H1 (cell line): ENCODE measurements at places on chromosomes 11 and 22. TPM values are rescaled to one million over a fixed set of nuclear protein-coding genes. Genes with fewer than 3 reads are reported as not detected.

DNA sequence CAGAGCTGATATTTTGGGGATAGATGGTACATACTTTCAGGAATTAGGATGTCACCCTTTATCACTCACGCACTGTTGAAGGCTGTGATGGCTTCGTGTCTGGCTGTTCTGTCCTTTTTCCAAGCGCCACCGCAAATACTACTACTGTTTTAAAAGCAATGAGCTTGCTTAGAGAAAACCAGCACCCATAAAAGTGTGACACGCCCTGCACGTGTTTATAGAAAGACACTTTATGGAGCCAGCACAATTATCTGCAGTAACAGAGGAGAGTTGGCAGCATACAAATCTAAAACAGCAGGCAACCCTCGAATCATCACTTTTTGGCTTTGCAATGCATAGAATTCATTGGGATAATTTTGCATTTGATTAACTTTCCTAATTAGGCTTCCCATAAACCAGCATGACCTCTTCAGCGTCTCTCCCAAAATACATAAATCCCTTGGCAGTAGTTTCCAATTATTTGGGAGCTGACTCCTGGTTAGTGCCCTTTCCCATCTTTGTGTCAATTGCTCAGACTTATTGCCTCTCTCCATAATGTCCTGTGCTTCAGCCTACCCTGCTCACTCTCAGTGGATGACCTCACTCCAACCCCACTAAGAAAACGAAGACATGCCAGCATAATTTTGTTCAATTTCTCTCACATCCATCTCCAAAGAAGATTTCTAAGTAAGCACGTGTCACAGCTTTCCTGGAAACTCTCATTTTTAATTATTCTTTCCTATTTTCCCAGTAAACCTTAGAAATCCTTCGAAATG lies 118.7 kb upstream of the LARGE1 start:
- no peak overlapping the region for H3K27ac ChIP-seq
- H3K36me3 ChIP-seq, result no peaks in the 10 kb centered on the region
- no peaks in the 10 kb centered on the region for H3K27me3 ChIP-seq

DNA sequence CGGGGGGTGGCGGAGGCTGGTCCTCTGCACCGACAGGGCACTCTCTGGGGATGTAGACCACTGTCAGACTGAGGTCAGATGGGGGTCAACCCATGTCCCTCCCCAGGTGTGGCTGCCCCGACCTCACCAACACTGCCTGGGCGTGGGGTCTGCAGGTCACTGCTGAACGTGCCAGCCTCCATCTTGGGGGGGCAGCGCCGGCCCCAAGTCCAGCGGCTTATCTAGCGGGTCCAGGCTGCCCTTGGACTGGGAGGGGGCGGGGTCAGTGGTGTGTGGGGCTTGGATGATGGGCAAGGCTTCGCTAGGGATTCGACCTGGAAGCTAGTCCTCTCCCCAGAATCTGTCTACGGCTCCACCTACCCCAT lies 178.2 kb downstream of the IGLL1 start:
- peak overlapping the region; percentile 70 for H3K4me3 ChIP-seq
- no peaks in the 10 kb centered on the region; the same call in 1 of the 2 replicates for H3K27me3 ChIP-seq
- DNase-seq, result no peak
- no peaks in the 10 kb centered on the region for H3K36me3 ChIP-seq
- no peak overlapping the region for H3K27ac ChIP-seq
- no peaks in the 10 kb centered on the region for H3K4me1 ChIP-seq

GRCh38 chr22:22215659-22216449 lies 28.7 kb upstream of the VPREB1 start:
- no peak for DNase-seq
- H3K27ac ChIP-seq, result no peak overlapping the region
- H3K36me3 ChIP-seq, result no peaks in the 10 kb centered on the region
- no peaks in the 10 kb centered on the region for H3K4me1 ChIP-seq
- H3K27me3 ChIP-seq, result peaks cover 79% of the 10 kb centered on the region
- H3K4me3 ChIP-seq, result no peak overlapping the region

DNA sequence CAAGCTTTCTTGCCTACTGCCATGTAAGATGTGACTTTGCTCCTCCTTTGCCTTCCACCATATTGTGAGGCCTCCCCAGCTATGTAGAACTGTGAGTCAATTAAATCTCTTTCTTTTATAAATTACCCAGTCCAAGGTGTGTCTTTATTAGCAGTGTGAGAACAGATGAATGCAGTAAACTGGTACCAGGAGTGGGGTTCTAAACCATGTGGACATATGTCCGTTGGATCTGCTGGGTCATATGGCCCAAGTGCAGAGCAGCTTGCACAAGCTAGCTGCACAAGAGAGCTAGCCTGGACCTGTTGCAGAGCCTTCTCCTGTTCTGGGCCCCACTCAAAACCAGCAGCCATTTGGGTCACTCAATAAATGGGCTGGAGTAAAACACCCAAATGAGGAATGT lies 177.1 kb downstream of the HIPK3 start:
- DNase-seq, result no peak
- no peaks in the 10 kb centered on the region for H3K36me3 ChIP-seq
- no peak overlapping the region for H3K27ac ChIP-seq
- H3K4me3 ChIP-seq, result no peak overlapping the region
- H3K27me3 ChIP-seq, result no peaks in the 10 kb centered on the region

DNA sequence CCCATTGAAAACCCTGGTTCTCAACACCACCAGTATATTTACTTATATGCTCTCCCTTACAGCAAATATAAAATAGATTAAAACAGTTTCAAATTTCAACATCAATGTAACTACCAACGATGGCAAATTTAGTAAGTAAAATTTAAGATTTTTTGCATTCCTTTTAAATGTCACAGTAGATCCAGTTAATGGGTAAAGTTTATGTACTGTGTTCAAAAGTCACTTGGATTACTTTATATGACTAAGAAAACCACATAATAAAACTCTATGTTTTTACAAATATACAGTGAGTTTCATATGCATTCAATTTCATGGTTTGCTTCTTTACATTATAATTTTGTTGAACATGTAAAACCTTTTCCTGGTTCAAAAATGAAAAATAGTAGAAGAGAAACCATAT lies 364.6 kb downstream of the AASDHPPT start:
- no peaks in the 10 kb centered on the region for H3K27me3 ChIP-seq
- DNase-seq, result no peak
- no peak overlapping the region for H3K4me3 ChIP-seq
- no peak overlapping the region for H3K27ac ChIP-seq
- H3K36me3 ChIP-seq, result no peaks in the 10 kb centered on the region

Gene CYP2D6
- 0.77 and 0.93 TPM in 2 replicates for total RNA-seq

DNA sequence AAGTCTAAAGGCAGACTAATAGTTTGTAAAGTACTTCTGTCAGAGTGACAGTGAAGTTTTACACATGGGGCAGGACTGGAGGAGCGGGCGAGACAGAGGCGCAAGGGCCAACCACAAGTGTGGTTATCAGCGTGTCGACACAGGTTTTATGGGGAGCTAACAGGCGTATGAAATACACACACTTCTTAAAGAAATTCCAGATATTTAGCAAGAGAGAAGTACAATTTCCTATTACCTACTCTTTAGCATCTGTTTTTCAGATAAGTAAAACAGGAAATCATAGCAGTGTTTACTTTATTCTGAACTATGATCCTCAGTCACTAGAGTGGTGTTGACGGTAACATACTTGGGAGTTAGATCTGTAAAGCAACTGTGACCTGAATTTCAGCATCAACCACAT lies 22.5 kb downstream of the VSIG10L2 start:
- H3K27ac ChIP-seq, result no peak overlapping the region
- no peaks in the 10 kb centered on the region for H3K4me1 ChIP-seq
- no peak overlapping the region for H3K4me3 ChIP-seq
- no peak for DNase-seq

GRCh38 chr11:113278925-113279324 lies 35.5 kb upstream of the TTC12 start:
- no peaks in the 10 kb centered on the region for H3K36me3 ChIP-seq
- H3K4me3 ChIP-seq, result no peak overlapping the region
- H3K27ac ChIP-seq, result no peak overlapping the region
- DNase-seq, result no peak
- H3K27me3 ChIP-seq, result no peaks in the 10 kb centered on the region
- no peaks in the 10 kb centered on the region for H3K4me1 ChIP-seq

- H3K4me3 ChIP-seq, result no peak overlapping the region
- no peak for DNase-seq
- H3K4me1 ChIP-seq, result no peaks in the 10 kb centered on the region
- no peaks in the 10 kb centered on the region for H3K36me3 ChIP-seq
- no peaks in the 10 kb centered on the region for H3K27me3 ChIP-seq
- H3K27ac ChIP-seq, result no peak overlapping the region
These were observed 20.9 kb upstream of the UPB1 start for GRCh38 chr22:24474221-24474620.

- no peaks in the 10 kb centered on the region for H3K36me3 ChIP-seq
- H3K27me3 ChIP-seq, result no peaks in the 10 kb centered on the region; the same call in 1 of the 2 replicates
- no peak overlapping the region for H3K4me3 ChIP-seq
These were observed 78.1 kb downstream of the NFAM1 start for GRCh38 chr22:42353883-42354727.

DNA sequence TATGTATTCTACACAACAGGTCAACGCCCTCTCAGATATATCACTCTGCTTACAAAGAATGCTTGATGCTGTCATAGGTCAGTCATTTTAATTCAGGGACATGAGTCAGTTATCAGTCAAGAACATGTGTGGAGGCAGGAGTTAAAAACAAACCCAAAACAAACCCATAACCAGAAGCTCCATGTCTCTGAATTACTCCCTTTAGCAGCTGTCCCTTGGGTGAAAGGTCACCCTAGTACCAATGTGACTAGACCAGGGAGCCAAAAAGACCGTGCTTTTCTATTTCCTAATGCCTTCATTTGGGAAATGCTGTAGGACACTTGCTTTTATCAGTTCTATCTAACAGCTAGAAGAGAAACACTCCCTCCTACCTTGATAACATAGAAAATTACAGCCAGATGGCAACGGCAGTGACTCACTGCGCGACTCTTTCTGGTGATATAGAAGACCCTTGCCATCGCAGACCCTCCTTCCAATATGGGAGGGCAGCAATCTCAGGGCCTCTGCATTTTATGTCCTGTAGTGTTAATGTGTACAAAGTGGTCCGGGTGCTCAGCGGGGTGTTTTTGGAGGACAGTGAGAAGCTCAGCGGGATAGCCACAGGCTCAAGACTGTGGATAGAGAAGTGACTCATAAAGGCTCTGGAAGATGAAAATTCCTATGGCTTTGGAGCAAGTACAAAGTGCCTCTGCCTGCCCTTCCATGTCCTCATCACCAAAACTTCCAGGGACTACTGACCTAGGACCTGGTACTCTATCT lies 24.8 kb downstream of the APOL5 start:
- H3K36me3 ChIP-seq, result peaks cover 32% of the 10 kb centered on the region
- DNase-seq, result no peak
- no peak overlapping the region for H3K4me3 ChIP-seq
- H3K4me1 ChIP-seq, result no peaks in the 10 kb centered on the region
- no peaks in the 10 kb centered on the region for H3K27me3 ChIP-seq
- no peak overlapping the region for H3K27ac ChIP-seq

- peaks cover 2% of the 10 kb centered on the region; the same call in 1 of the 2 replicates for H3K4me1 ChIP-seq
- no peaks in the 10 kb centered on the region for H3K36me3 ChIP-seq
- no peak overlapping the region for H3K27ac ChIP-seq
- H3K4me3 ChIP-seq, result no peak overlapping the region
These were observed 63.0 kb downstream of the RELT start for GRCh38 chr11:73439002-73439843.

DNA sequence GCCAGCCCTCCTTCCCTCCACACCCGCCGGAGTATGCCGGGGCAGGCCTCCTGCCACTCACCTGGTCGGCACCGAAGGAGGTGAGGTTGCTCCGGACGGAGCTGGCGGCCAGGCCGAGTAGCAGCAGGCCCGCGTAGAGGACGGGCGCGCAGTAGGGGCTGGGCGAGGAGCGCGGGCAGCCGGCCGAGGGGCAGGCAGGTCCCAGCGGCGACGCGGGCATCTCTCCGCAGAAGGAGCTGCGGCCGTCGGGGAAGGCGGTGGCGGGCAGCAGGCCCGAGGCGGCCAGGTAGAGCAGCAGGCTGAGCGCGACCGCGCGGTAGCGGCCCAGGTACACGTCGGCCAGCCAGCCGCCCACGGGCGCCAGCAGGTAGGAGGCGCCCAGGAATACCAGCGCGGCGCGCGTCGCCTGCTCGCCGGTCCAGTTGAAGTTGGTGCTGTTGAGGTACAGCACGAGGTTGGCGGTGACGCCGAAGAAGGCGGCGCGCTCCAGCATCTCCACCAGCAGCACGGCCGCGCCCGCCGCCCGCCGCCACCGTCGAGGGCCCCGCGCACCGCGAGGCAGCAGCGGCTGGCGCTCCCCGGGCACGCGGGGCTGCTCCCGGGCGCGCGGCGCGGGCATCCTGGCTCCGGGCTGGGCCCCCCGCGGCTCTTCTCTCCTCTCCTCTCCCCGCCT lies 907 bp downstream of the SLC15A3 start:
- H3K27me3 ChIP-seq, result no peaks in the 10 kb centered on the region
- peak overlapping the region; percentile 28 for H3K4me3 ChIP-seq
- DNase-seq, result peak; percentile 71
- no peak overlapping the region for H3K27ac ChIP-seq
- peaks cover 18% of the 10 kb centered on the region for H3K4me1 ChIP-seq

- H3K27ac ChIP-seq, result no peak overlapping the region
- no peaks in the 10 kb centered on the region for H3K36me3 ChIP-seq
- DNase-seq, result no peak
- no peak overlapping the region for H3K4me3 ChIP-seq
- H3K27me3 ChIP-seq, result no peaks in the 10 kb centered on the region
- 0 out of 2 replicates have a peak, but pooled peaks cover 2% of the 10 kb centered on the region for H3K4me1 ChIP-seq
These were observed 146.9 kb downstream of the TRIM29 start for GRCh38 chr11:119991022-119991404.

DNA sequence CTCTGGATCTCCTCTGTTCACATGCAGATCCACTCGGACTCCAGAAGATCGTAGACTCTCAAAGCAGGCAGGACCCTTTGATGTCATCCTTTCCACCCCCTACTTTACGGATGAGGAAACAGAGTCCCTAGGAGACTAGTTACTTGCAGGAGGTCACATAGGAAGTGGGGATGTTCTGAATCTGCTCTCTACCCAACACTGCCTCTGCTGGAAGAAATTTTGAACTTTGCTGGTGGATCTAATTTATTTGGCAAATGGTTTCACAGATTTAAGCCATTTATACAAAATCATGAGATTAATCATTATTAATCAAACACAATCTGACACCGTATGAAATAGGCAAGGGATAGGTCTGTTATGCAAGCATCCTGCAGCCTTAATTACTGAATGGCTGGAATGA lies 55.0 kb upstream of the USP47 start:
- no peak overlapping the region for H3K27ac ChIP-seq
- H3K4me3 ChIP-seq, result no peak overlapping the region
- no peaks in the 10 kb centered on the region for H3K36me3 ChIP-seq
- no peak for DNase-seq
- H3K27me3 ChIP-seq, result no peaks in the 10 kb centered on the region
- peaks cover 7% of the 10 kb centered on the region; the same call in 1 of the 2 replicates for H3K4me1 ChIP-seq

GRCh38 chr11:116272181-116272789 lies 500.5 kb downstream of the BUD13 start:
- no peak overlapping the region for H3K4me3 ChIP-seq
- DNase-seq, result no peak
- no peak overlapping the region for H3K27ac ChIP-seq
- no peaks in the 10 kb centered on the region for H3K27me3 ChIP-seq
- H3K4me1 ChIP-seq, result no peaks in the 10 kb centered on the region
